ENCODE measurements at places on chromosomes 3 and 15. TPM values are rescaled to one million over a fixed set of nuclear protein-coding genes. Genes with fewer than 3 reads are reported as not detected.

Gene NMNAT3
- 0.68 TPM for total RNA-seq

Gene TRH
- total RNA-seq, result not detected

DNA sequence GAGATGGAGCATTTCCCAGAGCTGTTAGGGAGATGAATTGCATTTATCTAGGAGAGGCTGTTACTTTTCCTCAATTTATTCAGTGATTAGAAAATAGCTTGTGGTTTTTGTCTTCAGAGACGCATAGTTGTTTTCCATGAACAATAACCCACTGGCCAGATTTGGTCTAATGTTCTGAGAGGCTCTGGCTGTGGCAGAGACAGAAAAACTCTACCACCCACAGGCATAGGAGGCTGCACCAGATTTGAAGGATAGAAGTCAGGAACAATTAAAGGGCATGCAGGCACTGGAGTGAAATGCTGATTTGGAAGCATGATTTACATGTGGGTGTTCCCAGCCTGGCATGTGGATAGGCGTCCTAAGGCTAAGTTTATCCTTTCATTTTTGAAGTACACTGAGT is 143.5 kb downstream of the NFKBIZ start:
- DNase-seq, result no peak

- no peak for DNase-seq
These were observed 198.3 kb downstream of the OTOL1 start for GRCh38 chr3:161694682-161695564.

DNA sequence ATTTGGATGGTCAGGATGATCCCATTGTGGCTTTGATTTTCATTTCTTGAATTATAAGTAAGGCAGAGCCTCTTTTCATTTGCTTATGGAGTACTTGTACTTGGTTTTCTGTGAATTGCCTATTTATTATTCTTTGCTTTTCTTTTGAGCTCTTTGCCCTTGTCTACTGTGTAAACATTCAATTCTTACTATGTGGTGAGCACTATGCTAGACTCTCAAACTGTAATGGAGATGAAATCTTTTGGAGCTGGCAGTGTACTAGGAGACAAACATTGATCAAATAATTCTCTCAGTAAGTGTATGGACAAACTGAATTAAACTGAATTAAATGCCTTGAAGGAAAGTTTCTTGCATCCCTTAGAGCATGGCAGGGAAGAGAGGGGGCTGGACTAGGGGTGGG is 87.0 kb upstream of the NR2E3 start:
- no peak for DNase-seq

GRCh38 chr3:194045289-194045688 is 90.7 kb upstream of the HES1 start:
- DNase-seq, result no peak

- DNase-seq, result no peak
These were observed 154.8 kb downstream of the SLC9A9 start for GRCh38 chr3:143693506-143693905.

- DNase-seq, result no peak
These were observed 64.8 kb downstream of the LRIG1 start for GRCh38 chr3:66435989-66436388.

DNA sequence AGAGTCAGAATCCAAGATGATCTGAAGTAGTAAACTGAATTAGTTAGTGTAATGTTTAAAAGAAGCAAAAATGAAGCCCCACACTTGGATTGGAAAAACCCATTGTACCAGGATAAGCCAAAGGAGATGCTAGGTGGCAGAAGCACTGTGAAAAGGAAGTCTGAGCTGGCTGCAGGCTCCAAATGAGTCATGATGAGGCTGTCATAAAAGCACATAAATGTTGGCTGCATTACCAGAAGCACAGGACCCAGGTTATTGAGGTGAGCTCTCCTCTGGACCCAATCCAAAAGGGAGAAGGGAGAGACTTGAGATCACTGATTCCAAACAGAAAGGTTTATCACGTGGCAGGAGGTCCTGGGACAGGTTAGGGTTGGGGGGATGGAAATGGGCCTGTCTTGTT is 3.2 kb upstream of the ACAN start:
- no peak for DNase-seq

- DNase-seq, result no peak
These were observed 474.1 kb upstream of the KCNMB2 start for GRCh38 chr3:178062126-178062525.

Gene TRIM42
- total RNA-seq, result not detected

Gene AHSG
- total RNA-seq, result not detected

DNA sequence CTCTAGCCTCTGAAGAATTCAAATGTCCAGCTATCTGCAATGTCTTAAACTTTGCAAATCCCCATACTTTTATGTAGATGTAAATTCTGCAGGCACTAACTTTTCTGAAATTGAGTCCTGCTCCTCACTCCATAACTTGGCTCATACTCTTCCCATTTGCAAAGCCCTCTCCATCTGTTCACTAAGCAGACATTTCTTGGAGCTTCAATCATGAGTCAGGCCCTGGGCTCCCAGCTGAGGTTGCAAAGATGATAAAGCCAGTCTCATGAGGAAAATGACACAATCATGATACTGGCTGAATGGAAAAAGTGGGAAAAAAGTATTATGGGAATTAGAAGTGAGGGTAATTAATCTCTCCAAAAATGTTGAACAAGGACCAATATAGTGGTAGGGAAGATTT is 507.6 kb downstream of the NR2F2 start:
- DNase-seq, result no peak

Gene ST3GAL6
- total RNA-seq, result 13.2 TPM

DNA sequence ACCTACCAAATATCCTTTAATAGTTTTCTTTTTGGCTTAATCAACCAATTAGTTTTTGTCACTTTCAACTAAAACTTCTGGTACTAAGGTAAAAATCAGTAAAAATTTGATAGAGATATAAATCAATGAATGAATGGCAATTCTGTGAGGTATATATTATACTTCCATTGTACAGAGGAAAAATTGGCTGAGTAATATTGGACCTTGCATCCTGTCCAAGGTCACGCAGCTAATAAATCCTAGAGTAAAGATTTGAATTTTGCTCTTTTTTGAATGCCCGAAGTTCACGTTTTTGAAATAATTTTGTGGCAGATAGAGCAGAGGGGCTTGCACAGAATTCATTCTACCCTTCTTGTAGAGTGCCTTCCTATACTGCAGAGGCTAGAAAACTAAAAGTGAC is 81.1 kb upstream of the ZNF280D start:
- DNase-seq, result no peak

Gene SELENOK
- 20.4 TPM for total RNA-seq

GRCh38 chr3:146148468-146148931 is 12.5 kb downstream of the PLOD2 start:
- DNase-seq, result no peak

- no peak for DNase-seq
These were observed 131.2 kb downstream of the MAGI1 start for GRCh38 chr3:65907232-65908130.

DNA sequence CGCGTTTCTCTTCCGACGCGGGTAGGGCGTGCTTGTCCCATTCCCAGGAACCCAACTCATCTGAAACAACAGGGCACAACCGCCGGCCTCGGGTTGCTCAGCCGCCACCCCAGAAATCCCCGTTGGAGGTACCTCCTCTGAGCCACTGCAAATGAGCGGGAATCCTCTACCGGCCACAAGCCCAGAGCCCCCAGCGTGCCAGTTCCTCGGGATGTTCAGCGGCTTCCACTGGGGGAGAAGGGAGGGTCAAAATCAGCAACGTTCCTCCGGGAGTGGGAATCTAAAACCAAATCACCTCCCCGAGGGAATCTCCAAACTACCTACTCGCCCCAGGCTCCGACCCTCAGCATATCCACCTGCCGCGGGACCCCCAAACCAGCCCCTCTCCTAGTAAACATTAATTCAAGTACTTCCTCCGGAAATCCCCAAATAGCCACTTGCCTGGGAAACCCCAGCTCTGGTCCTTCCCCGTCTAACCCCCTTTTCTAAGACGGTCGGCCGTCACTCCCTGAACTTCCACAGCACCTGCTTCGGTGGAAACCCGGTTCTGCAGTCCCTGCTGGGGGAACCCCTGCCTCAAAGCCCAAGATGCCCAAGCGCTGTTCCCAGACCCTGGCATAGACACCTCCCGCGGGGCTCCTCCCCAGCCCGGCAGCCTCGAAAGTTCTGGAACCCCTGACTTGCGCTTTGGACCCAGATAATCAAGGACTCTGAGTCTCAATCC is 887 bp downstream of the OXTR start:
- DNase-seq, result no peak

- no peak for DNase-seq
These were observed 464 bp downstream of the GABRG3 start for GRCh38 chr15:26971271-26972018.

Gene TRANK1
- total RNA-seq, result 16.8 TPM

DNA sequence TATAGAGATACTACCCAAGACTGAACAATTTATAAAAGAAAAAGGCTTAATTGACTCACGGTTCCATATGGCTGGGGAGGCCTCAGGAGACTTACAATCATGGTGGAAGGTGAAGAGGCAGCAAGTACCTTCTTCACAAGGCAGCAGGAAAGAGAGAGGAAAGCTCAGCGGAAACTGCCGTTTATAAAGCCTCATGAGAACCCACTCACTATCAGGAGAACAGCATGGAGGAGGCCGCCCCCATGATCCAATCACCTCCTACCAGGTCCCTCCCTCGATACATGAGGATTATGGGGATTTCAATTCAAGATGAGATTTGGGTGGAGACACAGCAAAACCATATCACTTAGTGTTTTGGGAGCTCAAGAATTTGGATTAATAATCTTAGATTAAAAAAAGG is 240.2 kb downstream of the UACA start:
- no peak for DNase-seq

- DNase-seq, result no peak
These were observed 28.5 kb downstream of the TMEM41A start for GRCh38 chr3:185470323-185470722.

DNA sequence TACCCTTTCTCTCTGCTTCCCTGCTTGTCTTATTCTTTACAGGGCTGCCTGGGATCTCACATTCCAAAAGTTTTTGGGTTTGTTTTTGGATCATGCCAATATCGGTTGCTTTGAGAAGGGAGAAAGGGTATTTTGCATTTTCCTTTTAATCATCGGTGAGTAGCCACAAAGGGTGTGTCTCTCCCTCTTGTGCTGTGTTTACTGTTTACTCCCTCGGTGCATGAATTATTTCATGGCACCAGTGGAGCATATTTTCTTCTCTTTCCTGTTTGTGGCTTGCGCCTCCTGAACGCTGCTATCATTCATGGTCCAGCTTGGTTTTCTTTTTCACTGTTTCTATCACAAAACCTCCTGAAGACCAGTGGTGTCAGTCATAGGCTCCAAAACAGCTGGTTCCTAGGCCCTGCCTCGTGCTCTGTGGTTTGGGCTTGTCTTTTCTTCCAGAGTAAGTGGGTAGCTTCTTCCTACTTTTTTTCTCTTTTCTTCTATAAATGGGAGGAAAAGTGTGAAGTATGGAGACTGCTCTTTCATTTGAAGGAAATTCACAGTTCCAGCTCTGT is 54.9 kb downstream of the IGF1R start:
- DNase-seq, result no peak

Gene SOX14
- total RNA-seq, result not detected

Measured in glomerular endothelial cell (primary cell).